ENCODE measurements at places on chromosomes 7 and 10.

DNA sequence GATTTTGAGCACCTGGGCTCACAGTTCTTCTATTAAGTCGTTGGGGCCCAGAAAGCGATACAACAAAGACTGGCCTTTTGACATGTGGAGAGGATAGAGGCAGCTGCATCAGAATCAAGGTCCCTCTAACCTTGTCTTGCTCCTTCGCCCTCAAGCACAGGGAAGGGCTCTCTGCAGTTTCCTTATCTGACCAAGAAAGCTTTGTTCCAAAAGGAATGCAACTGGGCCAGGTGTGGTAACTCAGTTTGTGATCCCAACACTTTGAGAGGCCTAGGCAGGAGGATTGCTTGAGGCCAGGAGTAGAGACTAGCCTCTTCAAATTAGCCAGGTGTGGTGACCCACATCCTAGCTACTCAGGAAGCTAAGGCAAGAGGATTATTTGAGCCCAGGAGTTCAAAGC, 32.2 kb downstream of the SVOPL start:
- DNase-seq = no peak

DNA sequence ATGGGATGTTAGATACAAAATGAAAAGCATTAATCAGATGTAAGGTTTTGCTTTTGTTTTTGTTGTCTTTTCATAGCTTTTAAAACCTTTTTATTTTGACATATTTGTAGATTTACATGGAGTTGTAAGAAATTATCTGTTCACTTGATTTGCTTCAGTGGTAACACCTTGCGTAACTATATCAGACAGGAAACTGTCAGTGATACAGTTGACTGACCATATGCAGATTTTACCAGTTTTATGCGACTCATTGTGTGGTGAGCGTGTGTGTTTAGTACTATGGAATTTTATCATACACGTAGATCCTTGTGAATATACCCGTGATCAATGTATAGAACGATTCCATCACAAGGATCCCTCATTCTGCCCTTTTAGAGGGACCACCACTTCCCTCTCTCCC, 701.4 kb downstream of the SUGCT start:
- DNase-seq = no peak

DNA sequence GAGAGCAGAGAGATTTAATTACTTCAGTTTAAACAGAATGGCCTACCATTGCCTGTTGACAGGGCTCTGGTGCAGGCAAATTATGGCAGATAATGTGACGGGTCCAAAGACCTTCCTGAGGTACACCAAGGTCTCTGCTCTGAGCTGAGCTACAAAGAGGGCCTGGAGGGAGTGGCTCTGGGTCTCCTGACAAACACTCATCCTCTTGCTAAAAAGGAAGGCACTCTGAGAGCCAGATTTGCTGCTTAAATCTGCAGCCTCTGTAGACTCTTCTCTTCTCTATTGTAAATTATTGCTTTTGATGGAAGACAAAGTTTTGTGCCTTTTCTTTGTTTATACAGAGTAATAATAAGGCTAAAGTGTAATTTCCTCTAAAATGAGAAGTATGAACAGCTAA, 529.5 kb upstream of the FZD8 start:
- DNase-seq = no peak

DNA sequence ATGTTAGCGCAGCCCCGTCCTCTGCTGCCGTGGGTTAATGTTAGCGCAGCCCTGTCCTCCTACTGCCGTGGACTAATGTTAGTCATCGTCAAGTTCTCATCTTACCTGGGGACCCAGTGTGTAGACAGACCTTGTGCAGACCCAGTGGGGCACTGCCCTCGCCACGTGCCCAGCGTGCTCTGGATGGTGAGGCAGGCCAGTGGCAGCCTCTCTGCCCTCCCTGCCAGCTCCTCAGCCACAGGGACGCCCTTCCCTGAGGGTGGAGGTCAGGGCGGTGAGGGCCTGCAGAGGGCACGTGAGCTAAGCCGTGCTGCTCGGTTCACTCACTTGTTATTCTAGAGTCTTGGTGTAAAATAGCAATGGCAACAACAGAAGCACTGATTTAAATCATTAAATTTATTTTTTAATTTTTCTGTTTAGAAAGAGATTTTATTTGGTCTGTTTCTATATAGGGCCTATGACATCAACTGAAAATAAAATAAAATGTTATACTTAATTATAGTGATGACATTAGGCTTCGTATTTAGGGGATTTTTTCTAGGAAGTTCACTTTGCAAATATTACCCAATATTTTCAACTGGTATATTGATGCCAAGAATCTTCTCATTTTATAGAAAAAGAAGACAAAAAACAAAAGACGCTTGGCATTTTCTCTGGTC, 48.4 kb downstream of the NKX6-2 start:
- DNase-seq = no peak

GRCh38 chr10:77886795-77887355, 39.7 kb downstream of the DLG5 start:
- no peak for DNase-seq

DNA sequence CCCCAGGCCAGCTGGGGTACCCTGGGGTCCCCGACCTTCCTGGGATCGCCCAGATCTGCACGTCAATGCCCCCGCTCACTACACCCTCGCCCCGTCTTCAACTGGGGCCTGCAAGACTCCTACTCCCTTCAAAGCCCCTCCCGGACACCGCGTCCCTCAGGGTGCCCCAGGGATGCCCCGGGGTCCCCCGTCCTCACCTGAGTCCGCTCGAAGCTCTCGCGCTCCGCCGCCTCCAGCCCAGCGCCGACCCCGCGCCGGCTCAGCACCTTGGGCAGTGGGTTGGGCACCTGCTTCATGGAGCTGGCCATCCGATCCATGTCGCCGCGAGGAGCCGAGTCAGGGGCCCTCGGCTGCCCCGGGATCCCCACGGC, at the start of gene HIP1:
Gene HIP1, minus strand, starts transcription at position 338 of the 371 bp plus-strand sequence. Its CDS starts 21 bp downstream, at position 317.
- peak; percentile 29 for DNase-seq

GRCh38 chr10:94443047-94443446, 40.7 kb downstream of the TBC1D12 start:
- no peak for DNase-seq

- no peak for DNase-seq
Observed at GRCh38 chr7:75906991-75907667, 7.8 kb upstream of the POR start.

DNA sequence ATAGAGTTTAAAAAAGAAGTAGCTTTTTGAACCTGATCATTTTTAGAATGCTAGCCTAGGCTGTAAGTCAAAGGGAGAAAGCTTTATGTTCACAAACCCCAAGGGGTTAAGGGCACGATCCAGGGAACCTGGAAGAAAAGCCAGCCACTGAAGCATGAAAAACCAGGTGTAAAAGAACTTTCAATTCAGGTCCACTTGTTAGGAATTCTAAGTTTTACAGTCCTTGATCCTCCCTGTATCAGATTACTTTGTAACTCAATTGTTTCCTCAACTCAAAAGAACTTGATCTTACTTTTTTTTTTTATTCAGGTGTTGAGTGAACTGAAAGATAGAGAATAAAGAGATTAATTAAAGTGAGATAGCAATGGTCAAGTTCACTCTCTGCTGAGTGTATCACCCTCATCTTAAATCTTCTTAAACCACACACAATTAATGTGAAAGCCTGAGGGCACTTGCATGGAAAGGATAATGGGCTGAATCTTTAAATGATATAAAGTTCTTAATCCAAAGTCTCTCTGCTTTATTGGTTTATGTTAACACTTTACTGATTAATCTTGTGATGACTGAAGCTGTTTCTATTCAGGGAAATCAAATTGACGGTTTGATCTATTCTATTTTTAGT, 672.2 kb upstream of the LRRN3 start:
- no peak for DNase-seq

DNA sequence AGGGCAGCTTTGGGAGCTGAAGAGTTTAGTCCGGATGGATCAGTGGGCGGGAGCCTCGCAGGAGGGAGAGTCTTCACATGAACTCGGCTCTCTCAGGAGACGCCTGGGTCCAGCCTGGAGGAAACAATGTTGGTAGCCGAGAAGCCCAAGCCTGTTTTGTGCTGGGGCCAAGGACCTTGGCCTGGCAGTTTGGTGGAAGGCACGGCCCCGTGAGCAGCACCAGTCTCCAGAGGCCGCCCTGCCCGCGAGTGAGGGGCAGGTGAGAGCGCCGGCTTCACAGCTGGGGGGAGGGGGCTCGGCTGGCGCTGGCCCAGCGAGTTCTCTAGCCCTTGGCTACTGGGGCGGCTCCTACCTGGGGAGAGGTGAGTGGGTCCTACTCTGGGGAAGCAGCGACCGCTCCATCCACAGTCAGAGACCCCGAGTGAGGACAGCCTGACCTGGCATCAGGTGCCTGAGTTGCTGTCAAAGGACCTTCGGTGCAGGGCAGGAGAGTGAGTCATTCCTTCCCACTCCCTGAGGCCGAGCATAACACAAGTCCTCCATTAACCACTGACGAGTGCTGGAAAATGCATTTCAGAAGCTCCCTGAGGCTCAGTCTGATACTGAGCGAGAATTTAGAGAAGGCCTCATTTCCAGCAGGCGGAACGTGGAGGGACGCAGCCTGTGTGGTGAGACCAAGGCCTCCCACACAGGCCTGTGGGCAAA, 89.3 kb upstream of the DIP2C start:
- no peak for DNase-seq

DNA sequence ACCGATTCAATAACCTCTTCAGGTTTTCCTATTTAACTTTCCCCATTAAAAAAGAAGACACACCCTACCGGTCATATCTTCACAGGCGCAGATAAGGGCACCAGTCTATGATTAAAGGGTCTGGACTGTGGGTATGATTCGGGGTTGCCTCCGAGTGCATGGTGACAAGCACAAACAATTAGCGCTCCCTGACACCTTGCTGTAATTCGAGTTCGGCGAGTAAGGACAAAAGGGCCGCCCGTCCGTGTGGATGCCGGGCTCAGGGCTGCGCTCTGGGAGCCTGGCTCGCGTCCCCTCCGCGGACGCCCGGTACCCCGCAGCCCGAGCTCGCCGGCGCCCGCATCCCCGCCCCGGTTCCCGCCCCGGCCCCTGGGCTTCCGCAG, 111.9 kb upstream of the RHEB start:
- DNase-seq = no peak

GRCh38 chr7:147400925-147401324, 1189.6 kb upstream of the C7orf33 start:
- DNase-seq = no peak

DNA sequence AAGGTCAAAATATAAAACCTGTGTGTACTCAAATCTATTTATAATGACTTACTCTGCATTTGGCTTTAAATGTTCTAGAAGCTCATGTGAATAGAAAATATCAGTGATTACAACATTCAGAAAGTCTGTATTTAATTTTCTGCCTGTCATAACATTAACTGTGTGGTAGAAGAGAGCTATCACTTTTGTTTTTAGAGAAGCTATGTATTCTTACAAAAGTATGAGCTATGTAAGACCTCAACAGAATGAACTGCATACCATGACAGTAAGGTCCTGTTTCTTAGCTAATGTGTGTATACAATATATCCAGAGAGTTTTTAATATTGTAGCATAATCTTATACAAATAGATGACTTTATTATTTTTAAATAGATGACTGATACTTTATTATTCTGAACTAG, 61.5 kb downstream of the PTN start:
- DNase-seq = no peak

GRCh38 chr10:60123668-60124067, 217.3 kb upstream of the CCDC6 start:
- no peak for DNase-seq

GRCh38 chr10:5168897-5169420, 16.0 kb downstream of the AKR1C8 start:
- DNase-seq = no peak

DNA sequence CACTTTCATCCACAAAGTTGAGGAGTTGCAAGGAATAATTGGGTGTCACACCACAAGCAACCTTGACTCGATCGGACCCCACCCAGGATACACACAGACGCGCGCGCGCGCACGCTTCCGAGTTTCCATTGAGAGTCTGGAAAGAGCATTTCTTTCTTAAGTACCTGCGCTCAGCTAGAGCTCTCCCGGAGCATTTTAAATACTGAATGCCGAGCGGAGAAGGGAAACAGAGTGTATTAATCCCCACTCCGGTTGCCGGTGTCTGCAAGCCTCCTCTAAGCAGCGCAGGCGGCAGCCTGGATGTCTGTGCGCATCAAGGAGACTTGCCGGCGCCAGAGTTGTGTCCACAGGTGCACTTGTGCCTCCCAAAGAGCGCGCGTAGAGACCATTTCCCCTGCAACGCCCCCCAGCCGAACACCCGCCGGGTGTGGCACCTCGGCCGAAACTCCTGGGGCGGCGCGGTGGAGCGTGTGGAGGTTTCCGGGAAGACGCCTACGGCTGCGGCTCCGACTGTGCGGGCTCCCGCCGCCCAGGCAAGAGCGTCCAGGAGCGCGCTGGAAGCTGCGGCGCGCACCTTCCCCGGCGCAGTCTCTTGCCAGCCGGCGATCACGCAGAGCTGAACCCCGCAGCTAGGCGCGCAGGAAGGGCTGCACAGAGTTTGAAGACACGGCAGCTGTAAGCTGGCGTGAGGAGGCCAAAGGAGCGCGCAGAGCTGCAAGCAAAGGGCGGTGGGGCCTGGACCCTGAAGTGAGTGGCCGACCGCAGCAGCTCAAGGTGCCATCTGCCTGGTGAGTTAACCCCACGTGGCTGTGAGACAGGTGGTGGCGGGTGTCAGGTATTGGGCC, 1.1 kb upstream of the FEZF1 start:
- no peak for DNase-seq

- no peak for DNase-seq
Observed at GRCh38 chr10:63388421-63389031, 77.3 kb downstream of the JMJD1C start.
